ENCODE measurements at places on chromosomes 11 and 22. TPM values are rescaled to one million over a fixed set of nuclear protein-coding genes. Genes with fewer than 3 reads are reported as not detected.

- no peak for DNase-seq
These were observed 42.9 kb downstream of the PC start for GRCh38 chr11:66915046-66915832.

GRCh38 chr11:119378851-119379465 is 2.5 kb downstream of the USP2 start:
- peak; percentile 75 for DNase-seq

- DNase-seq, result no peak
These were observed 65.3 kb downstream of the AMBRA1 start for GRCh38 chr11:46528445-46529094.

DNA sequence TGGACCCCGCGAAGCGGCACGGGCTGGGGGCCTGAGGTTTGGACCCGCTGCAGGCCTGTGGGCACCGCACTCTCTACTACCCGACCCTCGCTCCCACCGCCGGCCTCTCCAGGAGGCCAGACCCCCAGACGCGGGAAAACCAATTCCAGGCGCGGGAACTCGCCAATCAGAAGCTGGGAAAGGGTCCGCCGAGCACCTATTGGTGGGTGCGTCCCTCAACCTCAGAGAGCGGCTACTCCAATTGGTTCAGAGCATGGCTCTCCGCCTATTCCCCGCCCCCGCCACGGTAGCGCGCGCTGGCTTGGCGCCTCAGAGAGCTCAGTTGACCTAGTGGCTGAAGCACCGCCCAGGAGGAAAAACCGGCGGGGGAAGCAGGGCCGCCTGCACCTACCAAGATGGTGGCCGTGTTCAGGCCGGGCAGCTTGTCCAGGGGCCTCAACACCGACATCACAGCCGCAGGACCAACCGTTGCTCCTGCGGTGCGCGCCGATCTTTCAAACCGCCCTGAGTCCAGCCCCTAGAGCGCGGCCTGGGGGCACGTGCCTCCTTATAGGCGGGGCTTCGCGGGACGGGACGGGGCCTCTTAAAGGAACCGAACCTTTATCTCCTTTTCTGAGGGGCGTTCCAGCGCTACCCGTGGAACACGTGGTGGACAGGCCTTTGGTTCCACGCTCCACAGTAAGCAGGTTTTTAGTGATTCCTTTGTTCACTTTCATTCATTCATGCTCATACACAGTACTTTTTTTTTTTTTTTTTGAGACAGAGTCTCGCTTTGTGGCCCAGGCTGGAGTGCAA is at the start of gene CENPM:
Gene CENPM, minus strand, starts transcription at position 524 of the 795 bp plus-strand sequence. Its CDS starts 76 bp downstream, at position 448.
- peak; percentile 92 for DNase-seq

GRCh38 chr22:45284705-45285262 is at the start of gene UPK3A:
Gene UPK3A, plus strand, starts transcription at chr22:45284949. Its CDS starts 65 bp downstream, at chr22:45285014.
- DNase-seq, result peak; percentile 90

GRCh38 chr11:134022748-134023147 is 46.1 kb upstream of the JAM3 start:
- DNase-seq, result no peak

- DNase-seq, result no peak
These were observed 5.3 kb upstream of the CHADL start for GRCh38 chr22:41245917-41246499.

SYT12 gene
- total RNA-seq, result 2.2 TPM

TMEM191C gene
- total RNA-seq, result 1.7 TPM

PIWIL4 gene
- 1.8 TPM for total RNA-seq

LMO1 gene
- 0.46 TPM for total RNA-seq

AMPD3 gene
- 3.4 TPM for total RNA-seq

OR4A16 gene
- not detected for total RNA-seq

ACCS gene
- 12.0 TPM for total RNA-seq

MLC1 gene
- total RNA-seq, result 0.13 TPM

PDGFD gene
- 19.6 TPM for total RNA-seq

PANX2 gene
- total RNA-seq, result 0.30 TPM

CCDC116 gene
- total RNA-seq, result 0.43 TPM

Measured in cardiac septum (tissue), 1 donor.